ENCODE measurements at places on chromosomes 1 and 21. TPM values are rescaled to one million over a fixed set of nuclear protein-coding genes. Genes with fewer than 3 reads are reported as not detected.

DNA sequence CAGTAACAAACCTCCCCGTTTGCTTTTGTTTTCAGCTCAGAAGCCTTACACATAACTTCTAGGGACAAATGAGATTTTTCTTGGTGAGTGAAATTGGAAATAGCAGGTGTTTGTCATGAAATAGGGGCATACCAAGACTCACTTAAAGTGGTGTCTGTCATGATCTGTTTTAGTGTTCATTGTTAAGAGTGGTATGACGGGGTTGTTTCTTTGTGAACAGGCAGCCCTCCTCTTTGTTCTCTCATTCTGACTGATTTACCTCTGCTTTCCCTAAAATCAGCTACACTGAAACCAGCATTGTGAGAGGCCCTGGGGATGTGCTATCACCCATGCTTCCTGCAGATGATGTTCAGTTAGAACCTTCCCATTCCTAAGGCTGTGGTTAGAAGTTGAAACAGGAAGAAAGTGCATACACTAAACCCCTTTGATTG lies 2.5 kb upstream of the ERO1B start:
- no peak for DNase-seq

SLC30A2 gene
- total RNA-seq = 3.0 TPM

DNA sequence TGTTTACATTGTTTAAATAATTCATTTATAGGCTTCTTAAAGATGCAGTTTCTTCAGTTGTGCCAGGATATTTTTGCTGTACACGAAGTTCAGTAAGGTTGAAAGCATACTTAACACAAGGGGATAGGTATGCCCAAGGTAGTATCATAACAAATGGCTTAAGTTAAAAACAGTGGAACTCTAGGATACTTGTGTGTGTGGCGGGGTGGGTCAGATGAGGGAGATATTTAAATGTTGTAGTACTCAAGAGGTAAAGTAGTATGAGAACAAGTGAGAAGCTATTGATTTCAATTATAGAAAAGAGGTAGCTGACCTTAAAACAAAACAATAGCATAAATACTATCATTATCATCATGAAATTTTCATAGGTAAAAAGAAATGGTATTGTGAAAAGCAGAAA lies 6.2 kb downstream of the LRRC7 start:
- DNase-seq = no peak

SPRR1A gene
- not detected for total RNA-seq
